ENCODE measurements at places on chromosomes 3 and 15. TPM values are rescaled to one million over a fixed set of nuclear protein-coding genes. Genes with fewer than 3 reads are reported as not detected.
A peak's percentile ranks its signal among the peaks of the same experiment; 100 is the strongest.

DNA sequence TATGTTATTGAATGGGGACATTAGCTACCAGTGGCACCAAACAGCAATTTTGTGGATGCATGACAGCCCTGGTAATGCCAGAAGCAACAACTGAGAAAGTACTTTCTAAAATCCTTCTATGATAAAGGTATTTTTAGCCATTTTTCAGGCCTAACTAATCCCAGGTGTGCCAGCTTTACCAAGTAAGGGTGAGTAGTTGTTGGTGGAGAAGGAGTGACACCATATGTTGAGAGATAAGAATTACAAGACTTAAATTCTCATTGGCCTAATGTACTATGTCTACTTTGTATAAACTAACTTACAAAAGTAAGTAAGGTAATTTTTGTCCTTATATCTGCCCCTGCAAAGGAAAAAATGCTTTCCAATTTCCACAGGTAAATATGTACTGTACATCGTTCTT, 4.1 kb upstream of the COX17 start:
- no peak overlapping the region for H3K27ac ChIP-seq
- H3K4me3 ChIP-seq: no peak overlapping the region
- peak; percentile 22 for DNase-seq
- peaks cover 2% of the 10 kb centered on the region for H3K36me3 ChIP-seq

Gene SERINC4
- not detected for total RNA-seq

Gene HDAC11
- 10.6 TPM for total RNA-seq

DNA sequence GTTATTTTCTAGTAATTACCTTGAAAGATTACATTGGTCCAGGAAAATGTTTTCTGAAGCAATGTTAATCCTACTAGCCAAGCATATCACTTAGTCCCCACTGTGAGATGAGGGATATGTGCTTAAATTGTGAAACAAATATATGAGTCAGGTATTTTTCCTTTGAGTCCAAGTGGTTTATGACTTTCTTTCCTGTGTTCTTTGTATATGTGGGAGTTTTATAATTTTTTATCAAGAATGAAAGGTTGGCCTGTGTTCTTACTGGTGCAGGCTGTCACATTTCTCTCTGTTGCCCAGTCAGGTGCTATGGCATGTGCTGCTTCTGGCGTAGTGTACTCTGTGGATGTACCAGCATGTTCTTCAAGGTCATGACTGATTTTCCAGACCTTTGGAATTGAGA, 147.4 kb downstream of the CMSS1 start:
- peaks cover 6% of the 10 kb centered on the region for H3K4me1 ChIP-seq
- H3K36me3 ChIP-seq: no peaks in the 10 kb centered on the region
- H3K27ac ChIP-seq: no peak overlapping the region
- no peaks in the 10 kb centered on the region for H3K27me3 ChIP-seq
- H3K4me3 ChIP-seq: no peak overlapping the region
- DNase-seq: no peak

Gene FBXW12
- total RNA-seq: not detected

Gene DYNC1LI1
- total RNA-seq: 30.5 TPM

DNA sequence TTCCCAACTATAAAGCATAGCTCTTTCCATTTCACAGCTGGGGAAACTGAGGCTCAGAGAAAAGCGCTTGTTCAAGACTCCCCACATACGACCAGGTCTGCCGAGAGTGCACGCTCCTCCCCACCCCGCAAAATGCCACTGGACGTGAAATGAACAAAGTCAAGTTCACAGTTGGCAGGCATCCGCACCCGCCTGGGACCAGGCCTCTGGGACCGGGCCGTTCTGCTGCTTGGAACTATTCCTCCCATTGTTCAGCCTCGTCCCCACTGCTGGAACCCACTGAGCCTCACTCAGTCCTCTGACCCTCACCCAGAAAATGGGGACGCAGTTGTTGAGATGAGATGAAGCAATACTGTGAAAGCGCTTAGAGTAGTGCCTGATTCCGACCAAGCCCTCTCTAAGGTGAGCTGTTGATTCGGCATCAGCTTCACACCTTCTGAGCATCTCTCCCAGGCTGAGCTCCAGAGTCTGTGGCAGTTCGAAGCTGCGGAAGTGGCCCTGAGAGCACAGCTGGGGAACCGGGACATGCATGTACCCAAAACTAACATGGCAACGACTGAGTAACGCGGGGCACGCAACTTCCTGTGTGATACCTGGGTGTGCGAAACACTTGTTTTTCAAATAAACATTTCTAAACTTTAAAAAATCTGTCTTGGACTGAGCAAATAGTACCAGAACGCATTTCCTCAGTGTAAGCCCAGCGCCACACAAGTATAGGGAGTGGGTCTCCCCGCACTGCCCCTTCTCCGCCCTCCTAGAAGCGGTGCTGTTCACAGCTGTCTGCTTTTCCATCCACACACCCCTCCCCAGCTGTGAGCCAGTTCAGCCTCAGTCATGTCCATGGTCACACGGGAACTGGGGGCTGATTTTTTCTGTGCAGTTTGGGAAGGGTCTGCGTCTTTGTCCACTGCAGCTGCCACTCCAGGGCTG, 93.4 kb downstream of the CHSY1 start:
- H3K4me1 ChIP-seq: peaks cover 4% of the 10 kb centered on the region
- no peak overlapping the region for H3K4me3 ChIP-seq
- H3K27me3 ChIP-seq: no peaks in the 10 kb centered on the region
- no peaks in the 10 kb centered on the region for H3K36me3 ChIP-seq
- DNase-seq: no peak

Gene ESYT3
- 2.6 TPM for total RNA-seq

DNA sequence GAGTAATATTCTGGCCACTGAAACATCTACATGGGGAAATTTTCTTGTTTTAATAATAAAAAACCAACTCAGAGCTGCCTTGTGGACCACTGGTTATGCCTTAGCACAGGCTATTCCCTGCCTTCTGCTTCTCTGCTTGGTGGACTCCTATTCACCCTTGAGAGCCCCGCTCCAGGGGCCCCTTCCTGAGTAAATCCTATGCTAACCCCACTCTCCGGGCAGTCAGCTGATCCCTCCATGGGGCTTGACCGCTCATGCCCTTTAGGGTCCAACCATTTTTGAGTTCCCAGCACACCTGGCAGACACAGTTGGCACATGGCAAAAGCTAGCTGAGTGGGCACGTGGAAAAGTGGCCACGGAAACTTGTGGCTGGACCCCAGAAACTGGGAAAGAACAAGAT, 38.2 kb downstream of the ATP2B2 start:
- no peaks in the 10 kb centered on the region for H3K27me3 ChIP-seq
- H3K4me3 ChIP-seq: no peak overlapping the region
- H3K36me3 ChIP-seq: no peaks in the 10 kb centered on the region

Gene HCN4
- 0.15 TPM for total RNA-seq

GRCh38 chr3:158774965-158775364, 26.9 kb upstream of the MFSD1 start:
- peak overlapping the region; percentile 17 for H3K27ac ChIP-seq
- no peaks in the 10 kb centered on the region for H3K36me3 ChIP-seq
- H3K27me3 ChIP-seq: no peaks in the 10 kb centered on the region

Gene KLHL6
- total RNA-seq: 0.03 TPM

Gene GATA2
- 74.6 TPM for total RNA-seq

Gene WDR72
- total RNA-seq: 0.03 TPM

All from Panc1 (cell line).